ENCODE measurements at places on chromosomes 11 and 22. TPM values are rescaled to one million over a fixed set of nuclear protein-coding genes. Genes with fewer than 3 reads are reported as not detected.

DNA sequence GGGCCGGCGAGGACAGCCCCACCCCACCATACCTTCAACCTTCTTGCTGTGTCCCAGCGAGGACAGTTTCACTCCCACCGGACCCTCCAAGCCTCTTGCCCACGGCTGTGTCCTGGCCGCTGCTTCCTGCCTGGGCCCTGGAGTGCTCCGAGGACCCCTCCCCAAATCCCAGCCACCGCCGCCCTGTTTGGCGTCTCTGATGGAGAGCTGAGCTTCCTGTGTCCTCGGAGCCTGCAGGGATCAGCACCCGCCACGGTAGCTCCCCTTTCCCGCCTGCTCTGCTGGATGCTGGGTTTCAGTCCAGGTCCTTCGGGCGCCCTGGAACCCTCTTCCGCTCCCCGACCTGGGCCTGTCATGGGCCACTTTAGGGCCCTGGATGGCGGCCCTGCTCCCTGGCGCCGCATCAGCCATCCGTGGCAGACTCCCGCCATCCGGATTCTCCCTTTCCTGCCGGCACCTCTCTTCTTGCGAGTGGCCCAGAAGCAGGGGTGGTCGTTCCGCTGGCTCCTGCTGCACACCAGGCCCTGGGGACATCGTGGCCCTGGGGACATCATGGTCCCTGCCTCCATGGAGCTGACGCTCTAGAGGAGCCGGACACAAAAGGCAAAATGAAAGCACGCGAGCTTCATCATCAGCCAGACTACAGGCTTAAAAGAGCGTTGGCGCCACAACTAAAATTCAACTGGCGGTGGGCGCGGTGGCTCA is 34.3 kb upstream of the GAL start:
- DNase-seq: no peak
- no peaks in the 10 kb centered on the region for H3K4me1 ChIP-seq
- H3K4me3 ChIP-seq: no peak overlapping the region
- peaks cover 63% of the 10 kb centered on the region for H3K27me3 ChIP-seq

ST3GAL4 gene
- total RNA-seq: 25.0 TPM

VSIG10L2 gene
- not detected for total RNA-seq

C22orf42 gene
- not detected for total RNA-seq

GRCh38 chr11:78397398-78397797 is 20.2 kb downstream of the GAB2 start:
- peaks cover 4% of the 10 kb centered on the region for H3K4me1 ChIP-seq
- H3K27me3 ChIP-seq: no peaks in the 10 kb centered on the region
- H3K36me3 ChIP-seq: no peaks in the 10 kb centered on the region
- DNase-seq: no peak
- H3K27ac ChIP-seq: no peak overlapping the region

- peak; percentile 91 for DNase-seq
- no peaks in the 10 kb centered on the region for H3K27me3 ChIP-seq
- no peak overlapping the region for H3K4me3 ChIP-seq
- no peaks in the 10 kb centered on the region for H3K36me3 ChIP-seq
- H3K4me1 ChIP-seq: no peaks in the 10 kb centered on the region
- H3K27ac ChIP-seq: no peak overlapping the region
Measured at GRCh38 chr11:122069707-122070360, 46.2 kb downstream of the BLID start.

DNA sequence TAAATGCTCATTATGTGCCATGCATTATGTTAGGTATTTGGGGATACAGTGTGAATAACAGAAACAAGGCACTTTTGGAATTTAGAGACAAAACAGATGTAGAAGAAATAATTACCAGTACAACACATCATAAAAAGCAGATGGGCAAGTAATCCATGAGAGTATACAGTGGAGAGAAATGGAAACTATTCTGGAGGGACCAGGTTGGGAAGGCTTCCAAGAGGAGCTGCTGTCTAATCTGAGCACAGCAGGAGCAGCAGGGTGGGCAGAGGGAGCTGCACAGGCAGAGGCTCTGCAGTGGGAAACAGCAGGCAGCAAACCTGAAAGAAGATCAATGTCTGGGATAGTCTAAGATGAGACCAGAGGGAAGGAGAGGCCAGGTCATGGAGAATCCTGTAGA is 268.7 kb upstream of the CCDC90B start:
- peak; percentile 50 for DNase-seq
- H3K36me3 ChIP-seq: no peaks in the 10 kb centered on the region
- H3K27ac ChIP-seq: no peak overlapping the region
- H3K4me3 ChIP-seq: no peak overlapping the region
- no peaks in the 10 kb centered on the region for H3K4me1 ChIP-seq

DNA sequence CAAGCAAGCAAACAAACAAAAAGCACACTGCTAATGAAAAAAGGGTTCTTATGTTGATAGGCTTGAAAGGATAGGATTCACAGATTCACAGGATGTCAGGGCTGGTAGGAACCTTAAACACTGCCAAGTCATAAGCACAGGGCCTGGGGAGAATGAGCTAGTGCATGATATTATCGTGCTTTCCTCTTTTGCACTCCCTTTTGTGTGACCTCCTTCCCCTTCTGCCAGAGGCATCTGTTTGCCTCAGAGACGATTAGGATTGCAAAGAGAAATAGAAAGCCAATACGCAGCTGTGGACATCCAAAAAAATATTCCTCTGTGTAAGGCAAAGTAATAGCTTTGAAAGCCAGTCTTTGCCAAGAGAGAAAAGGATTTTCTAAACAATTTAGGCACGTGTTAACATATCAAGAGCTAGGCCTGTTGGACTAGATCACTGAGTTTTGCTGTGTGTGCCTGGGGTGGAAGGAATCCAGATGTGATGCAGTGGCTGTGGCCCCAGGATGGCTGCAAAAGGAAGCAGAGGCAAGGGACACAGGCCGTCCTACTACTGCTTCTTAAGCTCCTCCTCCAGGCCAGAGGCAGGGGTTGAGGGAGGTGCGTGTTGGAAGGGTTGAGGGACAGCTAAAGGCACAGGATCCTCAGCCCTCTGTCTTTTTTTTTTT is 30.6 kb downstream of the MCHR1 start:
- H3K4me1 ChIP-seq: peaks cover 6% of the 10 kb centered on the region
- peak overlapping the region; percentile 3 for H3K27ac ChIP-seq
- H3K4me3 ChIP-seq: no peak overlapping the region
- no peaks in the 10 kb centered on the region for H3K36me3 ChIP-seq

DNA sequence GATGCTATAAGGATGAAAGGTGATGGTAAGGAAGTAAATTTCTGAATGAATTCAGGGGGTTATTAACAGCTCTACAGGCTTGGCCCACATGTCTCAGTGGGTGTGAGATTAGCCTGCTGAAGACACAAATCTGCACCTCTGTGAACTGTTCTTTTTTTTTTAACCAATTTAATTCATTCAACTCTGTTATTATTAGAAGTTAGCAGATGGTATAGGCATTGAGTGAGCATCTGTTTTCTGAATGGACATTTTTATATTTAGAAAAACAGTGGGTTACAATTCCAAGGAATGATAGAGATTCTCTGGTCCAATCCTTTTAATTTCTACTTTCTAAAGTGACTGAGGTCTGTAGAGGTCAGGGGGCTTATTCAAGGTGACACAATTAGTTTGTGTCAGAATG is 122.0 kb upstream of the SORL1-AS1 start:
- no peak overlapping the region for H3K27ac ChIP-seq
- H3K27me3 ChIP-seq: no peaks in the 10 kb centered on the region
- H3K4me1 ChIP-seq: no peaks in the 10 kb centered on the region

- H3K4me1 ChIP-seq: peaks cover 35% of the 10 kb centered on the region
- H3K27me3 ChIP-seq: no peaks in the 10 kb centered on the region
- peak overlapping the region; percentile 65 for H3K27ac ChIP-seq
- no peaks in the 10 kb centered on the region for H3K36me3 ChIP-seq
- no peak for DNase-seq
- H3K4me3 ChIP-seq: no peak overlapping the region
Measured at GRCh38 chr22:37165940-37166674, 16.4 kb upstream of the IL2RB start.

Data from stomach (tissue), 19 donors.